Stimulated activated CD8-positive, alpha-beta memory T cell treated with anti-CD3 and anti-CD28 coated beads, Interleukin-7, amount 100 ng/mL, for 4 hours (primary cell): ENCODE measurements at places on chromosomes 12 and 14.

DNA sequence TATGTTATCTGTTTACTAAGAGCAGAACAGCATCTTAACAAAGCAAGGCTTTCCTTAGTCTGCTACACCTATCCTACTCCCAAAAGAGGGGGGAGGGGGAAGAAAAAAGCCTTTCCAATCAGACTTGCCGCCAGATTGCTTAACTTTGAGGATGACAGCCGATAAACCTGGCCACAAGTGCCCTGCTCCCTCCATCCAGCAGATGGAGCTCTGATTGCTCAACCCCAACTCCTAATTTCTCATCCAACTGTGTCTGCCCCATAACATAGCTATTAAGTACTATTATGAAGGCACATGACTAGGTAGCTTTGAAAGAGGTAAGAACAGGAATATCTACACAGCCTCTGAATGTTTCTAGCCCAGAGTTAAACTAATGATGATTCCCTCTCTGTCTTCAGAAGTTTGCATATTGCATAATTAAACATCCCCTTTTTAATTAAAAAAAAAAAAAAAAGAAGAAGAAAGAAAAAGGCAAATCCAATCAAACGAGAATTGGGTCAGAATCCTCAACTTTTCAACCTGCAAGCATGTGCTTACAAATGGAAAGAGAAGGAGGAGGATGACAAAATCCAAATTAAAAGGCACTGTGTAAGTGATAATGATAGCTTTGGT is 247.4 kb downstream of the GALC start:
- DNase-seq: no peak

DNA sequence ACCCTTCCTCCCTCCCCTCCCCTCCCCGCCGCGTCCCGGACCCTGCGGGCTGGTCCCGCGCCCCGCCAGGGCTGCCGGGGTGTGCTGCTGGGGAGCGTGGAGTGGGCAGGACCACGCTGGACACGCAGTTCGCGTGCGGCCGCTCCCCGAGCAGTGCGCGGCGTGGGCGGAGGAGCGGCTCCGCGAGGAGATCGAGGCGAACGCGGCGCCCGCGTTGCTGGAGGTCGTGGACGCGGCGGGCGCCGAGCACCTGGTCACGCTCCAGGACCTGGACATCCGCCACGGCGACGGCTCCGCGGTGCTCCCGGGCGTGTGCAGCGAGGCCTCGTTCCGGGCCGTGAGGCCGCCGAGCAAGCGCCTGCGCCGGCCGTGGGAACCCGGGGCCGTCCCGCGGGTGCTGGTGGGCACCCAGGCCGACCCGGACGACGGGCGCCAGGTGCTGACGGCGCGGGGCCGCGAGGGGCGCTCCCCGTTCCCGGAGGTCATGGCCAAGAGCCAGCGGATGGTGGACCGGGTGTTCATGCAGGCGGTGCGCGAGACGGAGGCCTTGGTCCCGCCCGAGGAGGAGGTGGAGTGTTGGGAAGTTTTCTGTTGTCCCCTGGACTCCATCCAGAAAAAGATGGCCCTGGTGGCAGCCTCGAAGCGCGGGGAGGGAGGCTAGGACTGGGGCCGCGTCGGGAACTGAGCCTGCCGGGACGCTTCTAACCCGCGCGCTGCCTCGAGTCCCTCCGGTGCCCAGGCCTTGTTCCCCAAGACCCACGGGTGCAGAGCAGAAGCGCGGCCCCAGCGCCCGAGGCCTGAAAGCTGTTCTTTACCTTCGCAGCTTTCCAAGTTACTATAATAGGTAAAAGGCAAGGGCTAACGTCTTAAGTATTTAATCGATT is 54.7 kb upstream of the EIF5 start:
- no peak for DNase-seq

- no peak for DNase-seq
Measured at GRCh38 chr14:57382283-57382682, 8.1 kb upstream of the NAA30 start.

- DNase-seq: no peak
Measured at GRCh38 chr12:88367231-88367630, 213.0 kb downstream of the KITLG start.
